Activated CD8-positive, alpha-beta memory T cell treated with anti-CD3 and anti-CD28 coated beads, Interleukin-2, amount 10 ng/mL, durations not matched to agents 7 days and 5 days (primary cell): ENCODE measurements at places on chromosomes 6 and 20.

DNA sequence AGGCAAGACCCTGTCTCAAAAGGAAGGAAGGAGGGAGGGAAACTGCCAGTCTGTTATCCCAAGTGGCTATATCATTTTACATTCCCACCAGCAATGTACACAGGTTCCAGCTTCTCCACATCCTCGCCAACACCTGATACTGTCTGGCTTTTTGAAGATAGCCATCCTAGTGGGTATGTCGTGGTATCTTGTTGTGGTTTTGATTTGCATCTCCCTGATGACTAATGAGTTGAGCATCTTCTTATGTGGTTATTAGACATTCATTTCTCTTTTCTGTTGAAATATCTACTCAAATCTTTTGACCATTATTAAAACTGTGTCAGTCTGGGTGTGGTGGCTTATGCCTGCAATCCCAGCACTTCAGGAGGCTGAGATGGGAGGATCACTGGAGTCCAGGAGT, 47.9 kb upstream of the ARID1B start:
- no peak for DNase-seq

DNA sequence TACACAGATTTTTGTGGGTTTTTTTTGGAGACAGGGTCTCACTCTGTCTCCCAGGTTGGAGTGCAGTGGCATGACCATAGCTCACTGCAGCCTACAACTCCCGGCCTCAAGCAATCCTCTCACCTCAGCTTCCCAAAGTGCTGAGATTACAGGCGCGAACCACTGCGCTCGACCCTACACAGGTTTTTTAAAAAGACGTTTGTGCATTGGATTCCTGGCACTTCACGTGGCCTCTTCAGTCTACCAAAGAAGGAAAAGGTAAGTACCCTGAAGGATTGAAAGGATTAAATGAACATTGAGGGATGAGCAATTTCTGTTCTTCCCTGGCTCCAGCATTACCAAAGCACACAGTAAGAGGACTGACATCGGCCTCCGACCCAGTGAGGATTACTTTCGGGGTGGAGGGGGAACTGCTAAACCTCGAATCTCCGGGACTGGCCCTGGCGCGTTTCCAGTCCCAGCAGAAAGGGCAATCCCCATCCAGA, 556 bp upstream of the YWHAB start:
- DNase-seq: no peak

DNA sequence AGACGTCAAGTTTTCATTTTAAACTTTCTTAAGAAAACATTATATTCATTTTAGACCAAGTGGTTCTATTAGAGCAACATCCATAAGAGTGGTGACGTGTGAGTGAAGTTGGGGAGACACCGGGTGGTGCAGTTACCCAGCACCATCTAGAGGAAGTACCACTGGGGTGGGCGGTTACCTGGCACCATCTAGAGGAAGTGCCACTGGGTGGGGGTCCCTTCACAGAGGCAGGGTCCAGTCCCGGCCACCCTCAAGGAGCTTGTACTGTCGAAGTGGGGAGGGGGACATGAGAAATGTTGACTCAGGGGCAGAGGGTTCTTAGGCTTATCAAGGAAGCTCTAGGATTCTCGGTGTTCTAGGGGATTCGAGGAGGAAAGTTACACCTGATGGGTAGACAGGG, 26.2 kb downstream of the PHACTR3 start:
- no peak for DNase-seq

DNA sequence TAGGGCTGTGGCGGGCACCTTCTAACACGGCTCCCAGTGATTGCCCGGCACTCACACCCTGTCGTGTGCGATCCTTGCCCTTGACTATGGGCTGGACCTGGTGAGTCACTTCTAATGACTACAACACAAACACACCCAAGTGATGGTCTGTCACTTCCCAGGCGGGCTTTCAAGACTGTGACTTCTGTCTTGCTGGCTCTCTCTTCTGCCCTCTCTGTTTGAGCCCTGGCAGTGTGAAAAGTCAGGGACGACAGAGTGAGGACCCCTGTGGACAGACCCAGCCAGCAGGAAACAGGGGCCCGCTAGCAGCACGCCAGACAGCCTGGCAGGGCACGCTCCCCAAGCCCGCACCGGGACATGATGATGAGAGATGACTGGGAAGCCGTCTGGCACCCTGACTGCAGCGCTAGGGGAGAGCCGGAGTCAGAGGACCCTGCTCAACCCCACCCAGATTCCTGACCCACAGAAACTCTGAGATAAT, 43.0 kb downstream of the KIF16B start:
- no peak for DNase-seq

DNA sequence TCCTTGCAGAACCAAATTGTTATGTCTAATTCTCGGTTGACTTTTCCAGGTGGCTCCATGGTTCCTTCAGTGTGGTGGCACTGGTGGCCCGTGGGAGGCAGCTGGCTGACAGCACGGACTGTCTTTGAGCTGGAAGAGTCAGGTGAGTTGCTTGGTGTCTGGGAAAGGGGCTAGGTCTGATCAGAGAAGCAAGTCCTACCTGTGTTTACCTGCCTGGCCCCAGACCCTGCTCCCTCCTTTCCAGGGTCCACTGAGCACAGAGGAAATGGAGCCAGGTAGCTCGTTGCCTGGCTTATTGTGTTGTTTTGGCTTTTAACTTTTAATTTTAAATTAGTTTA, 111.8 kb downstream of the BANF2 start:
- DNase-seq: no peak

DNA sequence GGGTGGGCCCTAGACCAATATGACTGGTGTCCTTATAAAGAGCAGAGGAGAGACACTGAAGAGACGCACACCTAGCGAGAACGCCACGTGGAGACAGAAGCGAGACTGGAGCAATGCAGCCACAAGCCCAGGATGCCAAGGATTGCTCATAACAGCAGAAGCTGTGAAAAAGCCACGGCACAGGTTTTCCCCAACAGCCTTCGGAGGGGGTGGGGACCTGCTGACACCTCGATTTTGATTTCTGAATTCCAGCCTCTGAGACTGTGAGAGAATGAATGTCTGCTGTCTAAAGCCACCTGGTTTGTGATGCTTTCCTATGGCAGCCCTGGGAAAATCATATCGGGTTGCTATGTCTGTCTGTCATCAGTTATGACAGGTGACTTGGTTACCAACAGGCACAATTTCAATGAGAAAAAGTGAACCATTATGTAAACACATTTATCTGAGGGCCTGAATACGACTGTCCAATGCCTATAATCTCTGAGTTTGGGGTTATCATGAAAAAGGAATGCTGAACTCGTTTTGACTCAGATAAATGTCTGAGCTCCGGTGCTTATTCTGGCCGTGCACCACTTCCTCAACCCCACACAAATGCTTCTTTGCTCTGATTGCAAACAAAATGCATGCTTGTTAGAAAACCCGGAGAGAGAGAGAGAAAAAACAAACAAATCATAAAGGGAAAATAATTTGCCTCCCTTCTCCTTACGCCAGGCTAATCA, 769.7 kb downstream of the PTPRT start:
- no peak for DNase-seq
